Activated CD8-positive, alpha-beta T cell treated with anti-CD3 and anti-CD28 coated beads, Interleukin-2, amount 10 ng/mL, durations not matched to agents 7 days and 5 days (primary cell): ENCODE measurements at places on chromosomes 4 and X. TPM values are rescaled to one million over a fixed set of nuclear protein-coding genes. Genes with fewer than 3 reads are reported as not detected.

MTCP1 gene
- total RNA-seq: 21.4 TPM

DNA sequence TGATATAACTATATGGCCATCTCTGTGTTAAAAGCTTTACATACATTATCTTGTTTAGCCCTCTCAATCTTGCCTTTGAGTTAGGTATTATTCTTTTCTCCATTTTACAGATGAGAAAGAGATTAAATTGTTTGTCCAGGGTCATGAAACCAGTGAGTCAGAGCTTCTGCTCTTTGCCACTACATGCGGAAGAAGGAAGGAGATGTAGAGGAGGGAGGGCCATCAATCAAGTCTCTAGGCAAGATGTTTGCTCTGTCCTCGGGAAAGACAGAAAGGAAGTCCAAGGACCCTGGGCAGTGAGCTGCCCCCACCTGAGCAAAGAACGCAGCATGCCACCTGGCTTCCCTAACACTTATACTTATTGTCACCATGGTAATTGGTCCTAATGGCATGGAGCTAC, 133.7 kb upstream of the IL1RAPL2 start:
- no peak for DNase-seq

- no peak for DNase-seq
Observed at GRCh38 chr4:153684971-153685371, 891 bp downstream of the TLR2 start.

DNA sequence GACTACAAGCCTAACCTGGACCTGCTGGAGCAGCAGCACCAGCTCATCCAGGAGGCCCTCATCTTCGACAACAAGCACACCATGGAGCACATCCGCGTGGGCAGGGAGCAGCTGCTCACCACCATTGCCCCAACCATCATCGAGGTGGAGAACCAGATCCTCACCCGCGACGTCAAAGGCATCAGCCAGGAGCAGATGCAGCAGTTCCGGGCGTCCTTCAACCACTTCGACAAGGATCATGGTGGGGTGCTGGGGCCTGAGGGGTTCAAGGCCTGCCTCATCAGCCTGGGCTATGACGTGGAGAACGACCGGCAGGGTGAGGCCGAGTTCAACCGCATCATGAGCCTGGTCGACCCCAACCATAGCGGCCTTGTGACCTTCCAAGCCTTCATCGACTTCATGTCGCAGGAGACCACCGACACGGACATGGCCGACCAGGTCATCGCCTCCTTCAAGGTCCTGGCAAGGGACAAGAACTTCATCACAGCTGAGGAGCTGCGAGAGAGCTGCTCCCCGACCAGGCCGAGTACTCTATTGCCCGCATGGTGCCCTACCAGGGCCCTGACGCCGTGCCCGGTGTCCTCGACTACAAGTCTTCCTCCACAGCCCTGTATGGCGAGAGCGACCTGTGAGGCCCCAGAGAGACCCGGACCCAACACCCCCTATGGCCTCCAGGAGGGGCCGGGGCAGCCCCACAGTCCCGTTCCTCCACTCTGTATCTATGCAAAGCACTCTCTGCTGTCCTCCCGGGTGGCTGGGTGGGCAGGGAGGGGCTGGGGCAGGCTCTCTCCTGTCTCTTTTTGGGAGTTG, 486.2 kb downstream of the TRAM1L1 start:
- no peak for DNase-seq

GRCh38 chr4:181504924-181505323, 738.3 kb upstream of the TENM3 start:
- no peak for DNase-seq

DNA sequence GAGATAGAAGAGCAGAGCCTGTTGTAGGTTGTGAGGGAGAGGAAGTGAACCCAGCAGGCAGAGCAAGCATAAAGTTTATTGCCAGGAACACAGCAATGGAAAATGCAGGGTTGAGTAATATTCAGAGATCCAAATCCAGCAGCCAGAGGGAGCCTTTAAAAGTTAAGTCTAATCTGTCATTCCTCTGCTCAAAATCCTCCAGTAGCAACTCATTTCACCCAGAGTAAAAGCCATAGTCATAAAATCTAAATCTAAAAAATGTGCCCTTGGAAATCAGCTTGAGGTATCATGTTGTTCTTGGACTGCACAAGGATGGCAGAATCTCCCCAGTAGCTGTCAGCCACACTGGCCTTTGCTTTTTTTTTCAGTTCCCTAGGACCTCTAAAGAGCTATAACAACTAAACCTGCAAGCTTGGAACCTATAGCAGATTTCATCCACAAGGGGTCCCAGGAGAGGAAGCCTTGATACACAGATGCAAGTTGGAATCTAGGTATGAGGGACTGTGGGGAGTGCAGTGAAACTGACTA, 62.9 kb upstream of the FRAS1 start:
- DNase-seq: peak; percentile 25
